ENCODE measurements at places on chromosomes 4 and X.

DNA sequence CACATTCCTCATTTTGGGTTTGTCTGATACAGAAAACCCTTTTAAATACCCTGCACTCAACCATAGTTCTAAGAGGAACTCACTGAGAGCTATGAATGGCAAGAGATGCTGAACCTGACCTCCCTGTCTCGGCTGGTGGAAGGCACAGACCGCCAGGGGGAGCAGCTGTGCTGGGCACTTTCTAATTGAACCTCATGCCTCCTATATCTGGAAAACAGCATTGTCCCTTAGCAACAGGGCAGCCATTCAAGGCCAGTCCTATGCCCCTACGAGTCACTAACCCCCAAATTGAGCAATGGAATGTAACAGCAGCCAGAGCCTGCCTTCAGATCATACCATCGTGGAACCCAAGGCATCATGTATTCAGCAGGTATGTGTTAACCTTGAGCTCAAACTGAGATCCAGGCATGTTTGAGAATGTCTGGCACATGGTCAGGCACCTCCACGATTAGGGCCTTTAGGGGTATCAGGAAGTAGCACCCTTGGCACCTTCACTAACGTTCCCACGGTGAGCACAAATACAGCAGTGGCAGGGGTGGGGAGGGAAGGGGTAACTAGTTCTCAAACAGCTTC lies 5.1 kb downstream of the USP27X start:
- DNase-seq, result peak; percentile 56

DNA sequence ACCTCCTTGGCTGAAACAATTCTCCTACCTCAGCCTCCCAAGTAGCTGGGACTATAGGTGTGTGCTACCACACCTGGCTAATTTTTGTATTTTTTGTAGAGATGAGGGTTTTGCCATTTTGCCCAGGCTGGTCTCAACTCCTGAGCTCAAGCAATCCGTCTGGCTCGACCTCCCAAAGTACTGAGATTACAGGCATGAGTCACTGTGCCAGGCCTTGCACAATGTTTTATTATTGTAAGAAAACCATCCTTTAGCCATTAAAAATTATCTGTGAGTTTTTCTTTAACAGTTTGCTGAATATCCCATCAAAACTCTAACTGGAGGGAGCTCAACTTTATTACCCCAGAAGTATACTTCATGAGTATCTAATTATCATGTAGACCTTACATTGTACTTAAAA lies 900.3 kb downstream of the PCDH7 start:
- no peak for DNase-seq

GRCh38 chrX:47200385-47201150 lies 6.9 kb downstream of the UBA1 start:
- no peak for DNase-seq

GRCh38 chr4:188647820-188648370 lies 508.7 kb downstream of the TRIML1 start:
- no peak for DNase-seq

GRCh38 chr4:184282895-184283654 lies 65.4 kb upstream of the ENPP6 start:
- no peak for DNase-seq

DNA sequence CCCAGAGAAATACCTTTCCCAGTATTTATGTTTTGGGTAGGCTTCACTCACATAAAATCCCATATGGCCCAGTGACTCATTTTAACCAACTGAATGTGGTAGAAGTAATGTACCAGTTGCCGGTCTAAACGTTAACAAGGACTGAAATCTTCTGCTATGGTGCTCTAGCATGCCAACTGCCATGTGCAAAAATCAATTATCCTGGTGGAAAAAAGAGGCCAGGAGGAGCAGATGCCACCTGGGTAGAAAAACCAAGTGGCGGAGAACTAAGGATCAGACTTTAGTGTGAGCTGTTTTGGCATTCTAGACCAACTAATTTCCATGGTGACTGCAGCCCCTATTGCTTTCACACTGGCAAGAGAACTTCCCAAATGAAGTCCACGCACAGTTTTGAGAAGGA lies 1660.7 kb upstream of the ADGRL3 start:
- no peak for DNase-seq

DNA sequence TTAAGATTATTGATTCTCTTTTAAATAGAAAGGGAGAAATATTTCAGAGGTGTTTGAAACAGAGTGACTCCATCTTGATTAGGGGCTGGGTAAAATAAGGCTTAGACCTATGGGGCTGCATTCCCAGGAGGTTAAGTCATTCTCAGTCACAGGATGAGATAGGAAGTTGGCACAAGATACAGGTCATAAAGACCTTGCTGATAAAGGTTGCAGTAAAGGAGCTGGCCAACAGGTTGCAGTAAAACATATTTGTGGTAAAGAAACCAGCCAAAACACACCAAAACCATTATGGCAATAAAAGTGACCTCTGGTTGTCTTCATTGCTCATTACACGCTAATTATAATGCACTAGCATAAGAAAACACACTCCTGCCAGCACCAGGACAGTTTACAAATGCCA lies 165.0 kb downstream of the SPIN4 start:
- no peak for DNase-seq

DNA sequence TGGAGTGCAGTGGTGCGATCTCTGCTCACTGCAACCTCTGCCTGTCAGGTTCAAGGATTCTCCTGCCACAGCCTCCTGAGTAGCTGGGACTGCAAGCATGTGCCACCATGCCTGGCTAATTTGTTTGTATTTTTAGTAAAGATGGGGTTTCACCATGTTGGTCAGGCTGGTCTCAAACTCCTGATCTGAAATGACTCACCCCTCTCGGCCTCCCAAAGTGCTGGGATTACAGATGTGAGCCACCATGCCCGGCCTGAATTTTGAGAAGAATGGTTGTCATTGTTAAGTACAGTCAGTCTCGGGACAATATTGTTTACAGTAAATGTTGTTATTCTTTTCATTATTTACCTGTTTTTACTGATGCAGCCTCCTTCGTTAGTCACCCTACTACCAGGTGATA lies 1226.2 kb upstream of the TENM3 start:
- no peak for DNase-seq

DNA sequence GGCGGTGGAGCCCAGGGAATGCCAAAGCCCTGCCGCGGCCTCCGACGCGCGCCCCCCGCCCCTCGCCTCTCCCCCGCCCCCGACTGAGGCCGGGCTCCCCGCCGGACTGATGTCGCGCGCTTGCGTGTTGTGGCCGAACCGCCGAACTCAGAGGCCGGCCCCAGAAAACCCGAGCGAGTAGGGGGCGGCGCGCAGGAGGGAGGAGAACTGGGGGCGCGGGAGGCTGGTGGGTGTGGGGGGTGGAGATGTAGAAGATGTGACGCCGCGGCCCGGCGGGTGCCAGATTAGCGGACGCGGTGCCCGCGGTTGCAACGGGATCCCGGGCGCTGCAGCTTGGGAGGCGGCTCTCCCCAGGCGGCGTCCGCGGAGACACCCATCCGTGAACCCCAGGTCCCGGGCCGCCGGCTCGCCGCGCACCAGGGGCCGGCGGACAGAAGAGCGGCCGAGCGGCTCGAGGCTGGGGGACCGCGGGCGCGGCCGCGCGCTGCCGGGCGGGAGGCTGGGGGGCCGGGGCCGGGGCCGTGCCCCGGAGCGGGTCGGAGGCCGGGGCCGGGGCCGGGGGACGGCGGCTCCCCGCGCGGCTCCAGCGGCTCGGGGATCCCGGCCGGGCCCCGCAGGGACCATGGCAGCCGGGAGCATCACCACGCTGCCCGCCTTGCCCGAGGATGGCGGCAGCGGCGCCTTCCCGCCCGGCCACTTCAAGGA lies at the start of gene FGF2:
FGF2 (plus strand) TSS at position 279 of the 705 bp plus-strand sequence; CDS start at position 623, 344 bp downstream.
- DNase-seq, result no peak

- DNase-seq, result no peak
Measured at GRCh38 chr4:14267373-14268060, 640.0 kb upstream of the BOD1L1 start.

GRCh38 chrX:94686071-94686470 lies 1012.1 kb downstream of the FAM133A start:
- DNase-seq, result no peak

- no peak for DNase-seq
Measured at GRCh38 chrX:29530501-29530900, 684.9 kb upstream of the MAGEB2 start.
